ENCODE measurements at places on chromosomes 5 and 9.

DNA sequence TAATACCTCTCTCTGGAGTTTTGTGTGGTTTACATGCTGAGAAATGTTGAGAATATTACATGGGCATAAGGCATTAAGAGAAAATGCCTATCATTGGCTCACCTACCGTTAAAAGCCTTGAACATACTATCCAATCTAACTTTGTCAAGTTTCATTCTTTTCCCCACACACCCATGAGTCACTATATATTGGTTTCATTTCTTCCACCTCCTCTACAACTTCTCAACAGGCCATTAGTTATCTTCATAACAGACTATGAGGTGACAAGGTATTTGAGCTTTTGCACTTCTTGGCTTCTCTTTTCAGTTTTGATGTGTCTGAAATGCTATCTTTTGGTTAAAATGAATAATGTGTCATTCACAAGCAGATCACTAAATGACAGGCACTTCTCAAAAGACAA, 288.0 kb downstream of the KCNN2 start:
- DNase-seq = no peak

- DNase-seq = no peak
Observed at GRCh38 chr5:81855591-81855990, 104.7 kb upstream of the SSBP2 start.

- no peak for DNase-seq
Observed at GRCh38 chr9:137294681-137295237, 7.3 kb downstream of the NRARP start.

GRCh38 chr9:18106006-18106560, 367.9 kb upstream of the ADAMTSL1 start:
- DNase-seq = no peak

DNA sequence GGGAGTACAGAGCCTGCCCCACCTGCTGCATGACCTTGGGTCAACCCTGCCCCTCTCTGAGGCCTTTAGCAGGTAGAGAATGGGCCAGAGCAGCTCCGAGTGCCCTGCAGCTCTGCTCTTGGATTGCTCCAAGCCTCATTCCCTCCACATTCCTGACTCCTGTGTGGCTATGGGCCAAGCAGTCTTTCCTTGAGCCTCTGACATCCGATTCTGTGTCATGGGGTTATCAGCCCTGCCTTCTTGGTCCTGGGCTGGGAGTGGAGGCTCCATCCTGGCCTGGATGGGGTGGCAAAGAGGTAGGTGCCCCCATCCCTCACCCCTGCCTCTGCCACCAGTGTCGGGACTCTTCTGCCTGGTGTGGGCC, 13.7 kb downstream of the FPGS start:
- DNase-seq = no peak

- no peak for DNase-seq
Observed at GRCh38 chr5:29960323-29960722, 1233.2 kb upstream of the CDH6 start.

DNA sequence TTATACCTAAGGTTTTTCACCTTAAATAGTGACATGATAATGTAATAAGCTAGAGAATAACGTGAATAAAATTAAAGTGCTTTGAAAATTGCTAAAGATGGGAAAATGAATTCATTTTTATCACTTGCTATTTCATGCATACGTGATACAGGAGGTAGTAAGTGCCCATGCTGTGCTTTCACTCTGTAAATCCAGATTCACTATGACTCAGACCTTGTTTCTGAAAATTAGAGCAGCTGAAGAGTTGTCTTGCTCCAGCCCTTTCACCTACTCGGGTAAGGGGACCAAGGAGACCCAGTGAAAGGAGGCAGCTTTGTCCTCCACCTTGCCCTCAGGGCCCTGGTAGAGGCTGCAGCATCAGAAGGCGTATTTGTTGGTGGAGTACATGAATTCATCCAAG, 87.9 kb downstream of the ANKH start:
- DNase-seq = no peak

- no peak for DNase-seq
Observed at GRCh38 chr5:175748650-175749049, 90.8 kb downstream of the HRH2 start.

- DNase-seq = no peak
Observed at GRCh38 chr5:99141534-99142128, 212.8 kb upstream of the CHD1 start.
